ENCODE measurements at places on chromosomes 13 and 19.

DNA sequence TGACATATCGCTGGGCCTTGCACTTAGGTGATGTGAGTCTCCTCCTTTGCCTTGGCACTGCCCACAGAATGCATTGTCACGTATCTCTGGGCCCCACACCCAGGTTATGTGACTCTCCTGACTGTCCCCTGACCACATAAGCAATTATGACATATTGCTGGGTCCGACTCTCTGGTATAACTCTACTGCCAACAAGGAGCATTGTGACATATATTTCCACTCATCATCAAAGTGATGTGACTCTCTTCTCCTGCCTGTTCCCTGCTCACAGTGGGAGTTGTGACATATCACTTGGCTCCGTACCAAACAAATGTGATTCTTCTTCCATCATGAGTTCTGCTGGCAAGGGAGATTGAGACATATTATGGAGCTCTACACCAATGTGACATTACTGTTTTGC lies 15.4 kb upstream of the ZNF681 start:
- DNase-seq = no peak

DNA sequence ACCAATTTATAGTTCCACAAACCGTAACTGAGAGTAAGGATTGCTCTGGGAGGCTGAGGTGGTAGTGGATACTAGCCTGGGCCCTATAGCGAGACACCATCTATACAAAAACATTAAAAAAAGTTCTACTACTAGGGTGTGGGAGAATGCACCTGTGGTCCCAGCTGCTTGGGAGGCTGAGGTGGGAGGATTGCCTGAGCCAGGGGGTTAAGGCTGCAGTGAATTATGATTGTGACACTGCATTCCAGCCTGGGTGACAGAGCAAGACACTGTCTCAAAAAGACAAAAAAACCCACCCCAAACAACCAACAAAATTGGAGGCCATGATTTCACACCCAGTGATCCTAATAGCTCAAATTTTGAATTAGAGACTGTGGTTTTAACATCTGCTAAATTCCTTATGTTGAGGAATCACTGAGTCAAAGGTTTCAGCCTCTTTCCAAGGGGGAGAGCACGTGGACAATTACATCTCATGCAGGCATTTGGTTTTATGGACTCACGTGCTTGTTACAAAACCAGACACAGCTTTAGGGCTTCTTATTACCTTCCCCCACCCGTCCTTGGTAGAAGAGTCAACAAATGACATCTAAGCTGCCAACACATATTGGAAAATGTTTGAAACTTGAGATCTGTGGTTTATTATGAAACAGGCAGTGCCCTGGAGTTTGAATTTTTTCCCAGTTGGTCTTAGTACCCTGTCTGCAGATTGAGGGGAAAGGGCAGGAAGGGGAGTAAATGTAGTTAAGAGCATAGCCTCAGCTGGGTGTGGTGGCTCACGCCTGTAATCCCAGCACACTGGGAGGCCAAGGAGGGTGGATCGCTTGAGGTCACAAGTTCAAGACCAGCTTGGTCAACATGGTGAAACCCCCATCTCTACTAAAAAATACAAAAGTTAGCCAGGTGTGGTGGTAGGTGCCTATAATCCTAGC lies 18.5 kb downstream of the CYP2A6 start:
- no peak for DNase-seq

- no peak for DNase-seq
Measured at GRCh38 chr13:65217471-65217995, 2012.6 kb downstream of the PCDH9 start.

- no peak for DNase-seq
Measured at GRCh38 chr19:56885173-56885985, 44.9 kb upstream of the PEG3 start.

DNA sequence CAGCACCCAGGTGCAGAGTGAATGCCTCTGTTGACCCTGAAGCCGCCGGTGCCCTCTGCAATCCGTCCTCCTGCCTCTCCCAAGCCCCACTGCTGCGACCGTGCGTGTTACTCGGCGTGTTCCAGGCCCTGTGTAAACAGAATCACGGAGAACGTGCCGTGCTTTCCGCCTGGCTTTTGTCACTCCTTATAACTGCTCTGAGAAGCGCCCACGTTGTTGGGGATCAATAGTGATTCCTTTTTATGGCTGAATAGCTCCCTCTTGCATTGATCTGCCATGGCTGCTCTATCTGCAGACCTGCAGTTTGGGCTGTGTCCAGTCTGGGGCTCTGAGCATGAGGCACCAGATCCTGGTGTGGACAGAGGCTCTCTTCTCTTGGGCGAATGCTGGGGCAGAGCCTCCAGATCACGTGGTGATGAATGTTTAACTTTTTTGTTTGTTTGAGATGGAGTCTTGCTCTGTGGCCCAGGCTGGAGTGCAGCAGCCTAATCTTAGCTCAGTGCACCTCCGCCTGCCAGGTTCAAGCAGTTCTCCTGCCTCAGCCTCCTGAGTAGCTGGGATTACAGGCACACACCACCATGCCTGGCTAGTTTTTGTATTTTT lies 15.8 kb downstream of the ADPRHL1 start:
- no peak for DNase-seq

DNA sequence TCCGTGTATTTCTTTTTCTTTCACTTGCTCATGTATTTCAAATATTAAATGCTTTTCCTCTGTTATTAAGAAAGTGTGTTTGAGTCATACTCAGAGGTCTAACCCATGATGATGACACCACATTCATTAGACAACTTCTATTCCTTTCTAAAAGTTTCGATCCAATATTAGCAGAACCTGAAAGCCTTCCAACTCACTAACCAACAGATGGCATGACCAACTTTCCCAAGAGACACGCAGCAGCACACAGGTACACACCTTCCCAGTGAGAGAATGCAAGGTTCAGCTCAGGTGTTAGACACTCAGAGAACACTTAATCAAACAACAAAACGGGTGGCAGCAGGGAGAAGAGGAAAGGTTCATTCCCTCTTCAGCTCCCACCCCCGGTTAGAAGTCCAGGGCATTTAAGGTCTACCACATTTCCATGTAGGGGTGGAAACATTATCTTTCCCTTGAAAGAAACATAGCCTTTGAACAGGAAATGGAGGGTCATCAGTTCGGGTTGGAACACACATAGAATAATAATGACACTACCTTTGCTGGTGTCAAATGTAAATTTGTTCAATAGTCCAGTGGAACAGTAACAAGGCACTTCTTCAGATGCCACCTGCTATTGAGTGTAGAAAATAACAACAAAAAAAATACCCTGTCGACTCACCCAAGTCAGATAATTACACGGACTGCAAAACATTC lies 404.2 kb downstream of the COG6 start:
- DNase-seq = no peak

DNA sequence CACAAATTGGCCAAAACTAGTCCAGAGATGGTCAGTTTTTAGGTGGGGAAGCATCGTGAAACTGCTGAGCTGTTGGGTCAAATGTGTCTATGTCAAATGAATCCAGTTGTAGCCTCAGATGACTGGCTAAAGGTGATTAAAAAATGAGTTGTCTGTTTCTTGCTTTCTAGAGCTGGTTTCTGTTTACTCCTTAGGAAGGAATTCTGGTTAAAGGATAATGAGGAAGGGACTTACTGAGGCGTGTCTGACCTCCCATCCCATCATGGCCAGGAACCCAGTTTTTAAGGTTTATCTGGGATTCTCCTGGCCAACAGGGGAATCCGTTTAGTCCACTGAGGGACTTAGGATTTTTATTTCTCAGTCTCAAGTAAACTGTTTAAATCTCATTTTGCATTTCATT lies 256.5 kb downstream of the UQCRFS1 start:
- no peak for DNase-seq

GRCh38 chr13:30697996-30698401 lies 37.3 kb upstream of the ALOX5AP start:
- DNase-seq = no peak

GRCh38 chr13:101681834-101682233 lies 229.4 kb downstream of the ITGBL1 start:
- DNase-seq = no peak

- no peak for DNase-seq
Measured at GRCh38 chr19:3321696-3322095, 44.7 kb upstream of the NFIC start.

DNA sequence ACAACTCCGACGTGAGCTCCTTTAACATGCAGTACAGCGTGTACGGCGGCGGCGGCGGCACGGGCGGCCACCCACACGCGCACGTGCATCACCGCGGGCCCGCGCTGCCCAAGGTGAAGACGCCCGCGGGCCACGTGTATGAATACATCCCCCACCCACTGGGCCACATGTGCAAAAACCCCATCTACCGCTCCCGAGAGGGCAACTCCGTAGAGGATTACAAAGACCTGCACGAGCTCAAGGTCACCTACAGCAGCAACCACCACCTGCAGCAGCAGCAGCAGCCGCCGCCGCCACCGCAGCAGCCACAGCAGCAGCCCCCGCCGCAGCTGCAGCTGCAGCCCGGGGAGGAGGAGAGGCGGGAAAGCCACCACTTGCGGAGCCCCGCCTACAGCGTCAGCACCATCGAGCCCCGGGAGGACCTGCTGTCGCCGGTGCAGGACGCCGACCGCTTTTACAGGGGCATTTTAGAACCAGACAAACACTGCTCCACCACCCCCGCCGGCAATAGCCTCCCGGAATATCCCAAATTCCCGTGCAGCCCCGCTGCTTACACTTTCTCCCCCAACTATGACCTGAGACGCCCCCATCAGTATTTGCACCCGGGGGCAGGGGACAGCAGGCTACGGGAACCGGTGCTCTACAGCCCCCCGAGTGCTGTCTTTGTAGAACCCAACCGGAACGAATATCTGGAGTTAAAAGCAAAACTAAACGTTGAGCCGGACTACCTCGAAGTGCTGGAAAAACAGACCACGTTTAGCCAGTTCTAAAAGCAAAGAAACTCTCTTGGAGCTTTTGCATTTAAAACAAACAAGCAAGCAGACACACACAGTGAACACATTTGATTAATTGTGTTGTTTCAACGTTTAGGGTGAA lies 6.6 kb downstream of the SLITRK5 start:
- DNase-seq = peak; percentile 61
